ENCODE measurements at places on chromosomes 12 and 14.
A peak's percentile ranks its signal among the peaks of the same experiment; 100 is the strongest.

DNA sequence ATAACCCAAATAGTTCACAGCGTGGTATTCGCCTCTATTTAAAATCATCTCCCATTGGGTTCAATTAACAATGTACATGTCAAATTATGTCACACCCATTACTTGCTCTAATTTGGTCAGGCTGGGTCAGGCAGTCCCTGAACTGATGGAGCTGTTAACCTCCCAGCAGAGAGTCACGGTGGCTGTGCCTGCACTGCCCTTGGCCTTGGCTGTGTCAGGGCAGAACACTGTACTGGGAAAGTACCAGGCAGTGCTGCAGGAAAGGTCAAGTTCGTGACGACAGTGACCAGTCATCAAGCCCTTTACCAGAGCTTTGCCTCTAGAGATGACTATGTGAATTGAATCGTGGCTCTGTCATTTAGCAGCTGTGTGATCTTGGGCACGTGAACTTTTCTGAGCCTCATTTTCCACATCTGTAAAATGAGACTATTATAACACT lies 100.0 kb downstream of the ARF6 start:
- DNase-seq: peak; percentile 58

GRCh38 chr12:98352218-98352811 lies 163.1 kb upstream of the TMPO start:
- peak; percentile 85 for DNase-seq

DNA sequence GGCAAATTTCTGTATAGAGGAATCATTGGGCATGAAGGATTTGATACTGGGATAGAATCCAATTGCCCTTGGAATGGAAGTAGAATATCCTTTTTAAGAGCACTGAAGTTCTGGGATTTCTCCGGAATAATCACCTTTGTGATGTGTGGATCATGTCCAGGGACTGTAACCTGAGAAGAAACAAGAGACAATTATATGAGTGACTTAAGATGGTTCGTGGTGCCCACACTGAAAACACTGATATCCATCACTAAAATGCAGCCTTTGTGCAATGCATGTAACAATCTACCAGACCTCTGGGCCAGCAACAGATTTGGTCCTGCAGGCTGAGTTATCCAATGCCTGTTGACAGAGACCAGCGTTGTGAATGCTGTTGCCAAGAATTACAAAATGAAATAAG lies 48.5 kb downstream of the MDM2 start:
- DNase-seq: no peak

- DNase-seq: no peak
Measured at GRCh38 chr12:115712676-115713075, 564.8 kb downstream of the MED13L start.
